ENCODE measurements at places on chromosomes 5 and 9.

- peak; percentile 19 for DNase-seq
These were observed 6.2 kb upstream of the TNFSF8 start for GRCh38 chr9:114936581-114936980.

GRCh38 chr5:140840978-140841962, at the start of gene PCDHA8:
Gene PCDHA8 (plus strand): TSS chr5:140841187. CDS start chr5:140841322, 135 bp downstream.
- DNase-seq: no peak

DNA sequence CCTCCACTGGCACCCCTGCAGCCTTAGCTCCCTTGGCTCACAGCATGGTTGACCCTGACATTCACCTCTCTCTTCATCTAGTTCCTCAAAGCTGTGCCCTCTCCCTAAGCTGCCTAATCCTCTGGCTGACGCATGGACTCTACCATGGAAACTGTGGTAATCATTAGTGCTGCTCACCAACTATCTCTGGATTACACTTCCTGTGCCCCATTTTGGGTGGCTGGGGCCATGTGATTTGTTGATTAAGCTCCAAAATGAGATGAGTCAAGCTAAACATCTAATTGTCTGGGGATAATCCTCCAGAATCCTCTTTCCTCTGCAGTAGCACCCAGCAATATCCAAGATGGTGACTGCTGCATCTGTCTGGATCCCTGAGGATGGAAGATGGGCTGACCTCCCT, 264.4 kb downstream of the SH3GL2 start:
- DNase-seq: no peak

GRCh38 chr9:4318741-4319140, 18.9 kb upstream of the GLIS3 start:
- DNase-seq: no peak

GRCh38 chr5:59769832-59770231, 123.7 kb downstream of the PDE4D start:
- DNase-seq: no peak

- DNase-seq: no peak
These were observed 132.1 kb downstream of the MACROH2A1 start for GRCh38 chr5:135266975-135267374.

DNA sequence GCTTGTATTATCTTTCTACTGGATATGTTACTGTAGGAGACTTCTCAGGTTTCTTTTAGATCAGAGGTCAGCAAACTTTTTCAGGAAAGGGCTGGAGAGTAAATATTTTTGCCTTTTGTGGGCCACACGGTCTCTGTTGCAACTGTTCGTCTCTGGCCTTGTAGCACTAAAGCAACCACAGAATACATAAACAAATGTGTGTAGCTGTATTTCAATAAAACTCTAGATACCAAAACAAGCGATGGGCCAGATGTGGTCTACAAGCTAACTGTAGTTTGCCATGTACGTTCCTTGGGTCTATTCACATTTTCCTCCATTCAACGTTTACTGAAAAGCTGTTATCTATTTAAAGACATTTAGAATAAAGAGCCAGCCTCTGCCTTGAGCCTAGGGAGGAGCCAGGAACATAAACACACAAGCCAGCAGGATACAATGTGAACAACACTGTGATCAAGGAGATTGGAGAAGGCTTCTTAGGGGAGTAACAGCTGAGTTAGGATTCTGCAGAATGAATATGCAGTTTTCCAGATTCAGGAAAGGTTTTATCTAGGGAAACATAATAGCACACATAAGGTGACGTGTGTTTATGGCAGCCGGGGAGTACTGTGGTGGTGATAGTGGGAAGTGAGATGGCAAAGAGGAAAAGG, 33.0 kb upstream of the HOMER1 start:
- DNase-seq: peak; percentile 13

DNA sequence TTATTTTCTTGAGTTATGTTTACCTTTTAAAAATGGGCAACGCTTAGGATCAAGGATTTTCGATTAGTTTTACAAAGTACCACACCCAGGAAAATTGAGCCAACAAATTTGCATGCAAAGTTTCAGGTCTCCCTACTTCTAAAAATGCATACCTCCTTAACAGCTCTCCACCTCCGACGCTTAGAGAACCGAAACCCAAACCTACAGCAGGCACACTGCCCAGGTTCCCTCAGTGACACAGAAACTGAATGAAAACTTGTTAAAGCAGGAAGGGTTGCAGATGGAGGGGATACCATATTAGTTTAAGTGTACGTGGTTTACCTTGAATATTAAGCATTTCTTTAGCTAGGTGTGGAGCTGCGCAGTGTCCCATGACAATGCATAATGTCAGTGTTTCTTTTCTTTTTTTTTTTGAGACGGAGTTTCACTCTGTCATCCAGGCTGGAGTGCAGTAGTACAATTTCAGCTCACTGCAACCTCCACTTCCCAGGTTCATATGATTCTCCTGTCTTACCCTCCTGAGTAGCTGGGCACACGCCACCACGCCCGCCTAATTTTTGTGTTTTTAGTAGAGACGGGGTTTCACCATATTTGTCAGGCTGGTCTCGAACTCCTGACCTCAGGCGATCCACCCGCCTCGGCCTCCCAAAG, 1.6 kb upstream of the SUB1 start:
- no peak for DNase-seq

GRCh38 chr9:95762322-95762721, 113.2 kb upstream of the ERCC6L2 start:
- no peak for DNase-seq

- DNase-seq: no peak
These were observed 31.4 kb downstream of the CAMK2A start for GRCh38 chr5:150258130-150258529.

DNA sequence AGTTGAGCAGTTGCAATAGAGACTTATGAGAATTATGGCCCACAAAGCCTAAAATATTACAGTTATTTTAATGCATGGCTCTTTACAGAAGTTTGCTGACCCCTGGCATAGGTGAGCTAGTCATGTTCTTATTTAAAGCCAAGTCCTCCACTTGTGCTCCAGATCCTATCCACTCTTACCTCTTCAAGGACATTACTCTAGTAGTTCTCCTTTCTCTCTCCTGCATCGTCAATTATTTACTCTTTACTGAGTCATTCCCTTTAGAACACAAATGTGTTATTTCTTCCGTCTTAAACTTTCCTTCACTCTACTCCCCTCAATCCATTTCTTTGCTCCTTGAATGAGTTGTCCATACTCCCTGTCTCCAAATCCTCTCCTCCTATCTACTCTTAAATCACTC, 20.6 kb upstream of the TRAF1 start:
- DNase-seq: no peak

DNA sequence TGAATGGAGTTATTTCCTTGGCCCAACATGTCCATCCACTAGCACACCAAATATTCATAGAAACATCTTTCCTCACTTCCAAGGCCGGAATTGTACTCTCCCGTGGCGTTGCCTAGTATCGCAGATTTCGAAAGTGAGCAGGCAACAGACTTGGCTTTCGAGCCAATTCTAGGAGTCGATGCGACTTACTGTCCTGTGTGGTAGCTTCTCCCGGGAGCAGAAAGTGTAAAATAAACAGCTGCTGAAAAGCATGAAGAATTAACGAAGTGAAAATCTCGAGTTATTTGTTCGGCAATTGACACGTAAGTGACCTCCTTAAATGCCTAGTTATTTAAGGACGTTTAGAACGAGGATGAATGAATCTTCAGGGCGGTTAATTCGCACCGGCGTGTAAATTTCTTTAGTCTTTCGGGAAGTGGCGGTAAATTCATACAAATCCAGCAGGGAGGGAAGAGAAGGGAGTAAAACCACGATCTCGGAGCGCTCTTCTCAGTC, 449 bp upstream of the PCSK5 start:
- no peak for DNase-seq

DNA sequence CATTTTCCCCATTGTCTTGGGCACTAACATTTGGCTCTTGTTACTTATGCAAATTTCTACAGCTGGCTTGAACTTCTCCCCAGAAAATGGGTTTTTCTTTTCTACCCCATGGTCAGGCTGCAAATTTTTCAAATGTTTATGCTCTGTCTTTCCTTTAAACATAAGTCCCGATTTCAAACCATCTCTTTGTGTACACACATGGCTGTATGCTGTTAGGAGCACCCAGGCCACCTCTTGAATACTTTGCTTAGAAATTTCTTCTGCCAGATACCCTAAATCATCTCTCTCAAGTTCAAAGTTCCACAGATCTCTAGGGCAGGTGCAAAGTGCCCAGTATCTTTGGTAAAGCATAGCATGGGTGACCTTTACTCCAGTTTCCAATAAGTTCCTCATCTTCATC, 45.6 kb downstream of the NLN start:
- no peak for DNase-seq

DNA sequence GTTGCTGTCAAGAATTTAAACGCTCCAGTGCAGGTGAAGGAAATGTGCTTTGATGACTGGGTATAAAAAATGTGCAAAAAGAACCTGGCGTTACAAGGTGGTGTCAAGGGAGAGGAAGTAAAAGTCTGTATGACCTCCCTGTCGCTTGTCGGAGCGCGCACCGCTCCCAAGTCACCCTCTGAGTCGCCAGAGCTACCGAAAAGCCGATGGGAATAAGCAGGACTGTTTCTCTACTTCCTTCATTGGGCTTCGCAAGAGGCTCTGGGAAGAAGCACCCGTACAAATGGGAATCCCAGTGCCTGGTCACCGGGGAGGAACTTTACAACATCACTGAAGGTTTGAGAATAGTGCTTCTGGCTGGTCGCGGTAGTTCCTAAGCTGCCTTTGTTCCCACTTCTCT, 1.3 kb upstream of the DMRT2 start:
- no peak for DNase-seq

GRCh38 chr5:18220631-18221030, 586.4 kb downstream of the TAF11L14 start:
- DNase-seq: no peak

DNA sequence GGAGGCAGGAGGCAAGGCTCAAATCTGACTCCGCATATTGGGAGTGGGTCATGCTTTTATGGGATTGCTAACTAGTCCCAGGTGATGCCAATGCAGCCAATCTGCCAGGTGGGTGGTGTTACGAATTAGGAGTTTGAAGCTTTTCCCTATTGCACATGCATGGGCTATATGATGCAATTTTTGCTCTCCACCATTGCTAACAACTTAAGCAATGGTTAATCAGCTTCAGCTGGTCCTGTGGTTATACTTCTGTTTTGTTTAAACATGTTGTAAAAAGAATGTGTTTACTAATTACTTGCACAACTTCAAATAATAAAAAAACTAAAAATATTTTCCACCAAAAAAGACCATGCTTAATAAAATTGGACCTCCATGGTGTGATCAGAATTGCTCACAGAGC, 55.7 kb downstream of the SHC3 start:
- DNase-seq: no peak

GRCh38 chr9:8235489-8235888, 435.9 kb upstream of the DMAC1 start:
- DNase-seq: no peak

DNA sequence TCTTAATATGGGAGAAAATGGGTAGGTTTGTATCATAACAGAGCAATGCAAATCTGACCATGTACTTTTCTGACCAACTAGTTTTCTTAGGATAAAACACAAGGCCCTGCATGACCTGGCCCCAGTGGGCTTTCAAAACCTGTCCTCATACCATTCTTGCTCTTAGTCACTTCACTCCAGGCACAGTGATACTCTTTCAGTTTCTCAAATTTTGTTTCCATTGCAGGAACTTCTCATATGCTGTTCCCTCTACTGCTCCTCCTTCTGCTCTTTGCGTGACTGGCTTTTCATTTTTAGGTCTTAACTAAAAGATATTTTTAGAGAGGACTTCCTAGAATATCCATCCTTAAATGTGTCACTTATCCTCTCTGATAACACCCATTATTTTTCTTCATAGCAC, 112.4 kb downstream of the INIP start:
- no peak for DNase-seq

- no peak for DNase-seq
These were observed 40.6 kb downstream of the FREM1 start for GRCh38 chr9:14869671-14870070.

GRCh38 chr9:125651576-125652232, 55.3 kb downstream of the MAPKAP1 start:
- DNase-seq: no peak

DNA sequence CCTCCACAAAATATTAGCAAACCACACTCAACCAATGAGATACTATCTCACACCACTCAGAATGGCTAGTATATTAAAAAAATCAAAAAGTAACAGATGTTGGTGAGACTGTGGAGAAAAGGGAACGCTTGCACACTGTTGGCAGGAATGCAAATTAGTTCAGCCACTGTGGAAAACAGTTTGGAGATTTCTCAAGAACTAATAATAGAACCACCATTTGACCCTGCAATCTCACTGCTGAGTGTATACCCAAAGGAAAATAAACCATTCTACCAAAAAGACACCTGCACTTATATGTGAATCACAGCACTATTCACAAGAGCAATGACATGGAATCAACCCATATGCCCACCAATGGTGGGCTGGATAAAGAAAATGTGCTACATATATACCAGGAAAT, 393.5 kb downstream of the PDE4D start:
- DNase-seq: no peak

GRCh38 chr9:79431019-79431679, 140.6 kb upstream of the TLE4 start:
- no peak for DNase-seq

DNA sequence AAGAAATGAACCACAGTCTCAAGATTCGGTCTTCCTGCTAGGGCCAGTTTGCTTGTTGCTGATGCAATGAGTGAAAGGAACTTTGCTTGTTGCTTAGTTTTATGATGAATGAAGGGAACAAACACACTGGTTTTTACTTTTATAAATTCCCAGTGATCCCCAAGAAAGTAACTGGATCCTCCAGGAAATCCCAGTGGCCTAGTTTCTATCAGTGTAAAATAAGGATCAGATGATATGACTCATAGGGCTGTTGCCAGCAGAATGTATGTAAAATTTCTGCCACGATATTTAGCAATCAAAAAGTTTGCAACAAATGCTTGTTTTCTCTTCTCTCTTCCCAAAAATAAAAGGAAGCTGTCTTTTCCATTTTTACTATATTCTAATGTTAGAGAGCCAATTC, 160.1 kb upstream of the CDKN2B start:
- no peak for DNase-seq

DNA sequence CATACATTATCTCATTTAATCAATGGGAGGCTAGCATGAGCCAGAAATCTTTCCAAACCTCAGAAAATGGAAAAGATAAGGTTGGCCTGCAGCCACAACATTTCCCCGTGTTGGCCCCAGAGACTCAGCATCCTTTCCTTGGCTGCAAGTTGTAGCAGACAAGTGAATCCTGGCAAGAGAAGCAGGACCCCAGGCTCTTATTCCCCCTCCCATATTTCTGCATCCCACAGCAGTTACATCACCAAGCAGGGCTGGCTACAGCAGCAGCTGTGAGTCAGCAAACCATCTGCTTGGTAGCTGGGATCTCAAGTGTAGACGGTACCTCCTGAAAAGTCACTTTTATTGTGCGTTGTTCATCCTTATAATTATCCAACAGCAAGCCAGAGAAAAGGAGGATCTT, 212.4 kb downstream of the GNA14 start:
- no peak for DNase-seq

DNA sequence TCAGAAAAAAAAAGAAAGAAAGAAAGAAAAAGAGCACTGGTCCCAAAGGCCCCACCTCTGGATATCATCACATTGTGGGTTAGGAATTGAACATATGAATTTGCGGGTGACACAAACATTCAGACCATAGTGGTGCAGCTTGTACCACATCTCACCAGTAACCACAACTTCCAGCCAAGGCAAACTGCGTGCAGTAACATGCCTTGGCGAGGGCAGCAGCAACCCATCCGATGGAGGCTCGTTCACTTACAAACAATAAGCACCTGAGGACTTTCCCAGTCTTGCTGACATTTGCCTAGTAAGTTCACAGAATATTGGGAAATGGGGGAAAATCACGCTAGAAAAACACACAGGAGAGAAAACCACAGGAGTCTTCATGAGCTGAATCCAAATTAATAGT, 508.1 kb downstream of the ZNF608 start:
- DNase-seq: no peak

- no peak for DNase-seq
These were observed 120.1 kb upstream of the ACO1 start for GRCh38 chr9:32264170-32264864.
